ENCODE measurements at places on chromosomes 4 and X.

- peak; percentile 45 for ATAC-seq
Measured at GRCh38 chrX:48676893-48677270, 6.7 kb upstream of the WAS start.

- ATAC-seq: peak; percentile 52
Measured at GRCh38 chr4:139919004-139919403, 235.0 kb downstream of the MAML3 start.

GRCh38 chr4:79121875-79122358 is 182.7 kb upstream of the PAQR3 start:
- no peak for ATAC-seq

DNA sequence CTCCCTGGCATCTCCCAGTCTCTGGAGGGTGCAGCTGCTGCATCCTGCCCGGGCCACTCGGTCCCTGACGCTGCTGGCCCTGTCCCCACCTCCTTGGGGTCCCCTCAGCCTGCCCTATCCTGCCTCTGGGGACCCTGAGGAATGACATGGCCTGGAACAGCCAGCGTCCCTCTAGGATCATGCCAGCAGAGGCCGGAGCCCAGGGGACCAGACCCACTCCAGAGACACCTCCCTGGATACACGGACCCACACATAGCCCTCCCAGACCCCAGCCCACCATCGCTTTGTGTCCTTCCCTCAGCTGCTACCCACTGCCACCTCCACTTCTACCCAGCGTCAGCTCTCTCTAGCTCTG is 35.5 kb downstream of the CPLX1 start:
- no peak for ATAC-seq

DNA sequence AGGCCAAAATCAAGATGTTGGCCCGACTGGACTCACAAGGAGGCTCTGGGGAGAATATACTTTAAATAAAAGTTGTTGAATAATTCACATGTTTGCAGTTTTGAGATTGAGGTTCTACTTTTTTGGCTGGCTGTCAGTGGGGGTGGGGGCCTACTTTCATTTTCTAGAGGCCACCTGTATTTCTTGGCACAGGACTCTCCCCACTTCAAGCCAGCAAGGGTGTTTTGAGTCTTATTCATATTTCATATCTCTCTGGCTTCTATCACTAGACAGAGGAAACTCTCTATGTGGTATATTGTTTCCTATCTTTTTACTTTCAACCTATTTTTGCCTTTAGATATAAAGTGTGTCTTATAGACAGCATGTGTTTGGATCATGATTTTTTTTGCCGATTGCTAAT is 266.4 kb downstream of the PRR32 start:
- ATAC-seq: no peak

DNA sequence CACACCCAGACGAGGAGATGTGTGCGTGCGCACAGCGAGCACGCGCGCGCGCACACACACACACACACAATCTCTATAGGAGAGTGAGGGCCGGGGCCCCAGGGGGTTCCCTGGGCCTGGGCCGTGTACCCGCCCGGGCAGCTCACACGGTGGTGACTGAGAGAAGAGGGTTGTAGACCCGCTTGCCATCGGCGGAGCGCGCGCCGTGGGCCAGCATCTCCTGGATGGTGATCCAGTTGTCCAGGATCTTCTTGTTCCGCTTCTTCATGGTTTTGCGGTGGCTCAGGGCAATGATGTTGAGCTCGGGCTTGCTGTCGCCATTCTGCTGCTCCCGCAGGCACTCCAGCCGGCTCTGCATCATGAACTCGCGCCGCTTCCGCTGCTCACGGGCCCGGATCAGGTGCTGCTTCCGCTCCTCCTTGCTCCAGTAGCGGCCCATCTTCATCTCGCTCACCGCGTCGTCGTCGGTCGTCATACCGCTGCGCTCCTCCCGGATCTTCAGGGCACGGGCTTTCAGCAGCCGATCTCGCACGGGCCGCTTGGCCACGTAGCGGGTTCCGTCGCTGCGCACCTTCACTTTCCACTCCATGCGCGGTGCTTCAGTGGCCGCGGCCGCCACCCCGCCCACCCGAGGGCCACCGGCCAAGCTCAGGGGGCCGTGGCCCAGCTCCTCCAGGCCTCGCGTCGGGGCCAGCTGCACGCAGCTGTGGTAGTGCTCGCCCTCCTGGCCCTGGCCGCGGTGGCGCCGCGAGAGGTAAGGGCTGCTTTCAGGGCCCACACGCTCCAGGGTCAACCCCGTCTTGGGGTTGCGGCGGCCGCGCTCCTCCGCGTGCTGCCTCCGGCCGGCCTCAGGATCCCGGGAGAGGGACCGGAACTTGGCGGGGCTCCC is 9.0 kb downstream of the SSR4 start:
- no peak for ATAC-seq

DNA sequence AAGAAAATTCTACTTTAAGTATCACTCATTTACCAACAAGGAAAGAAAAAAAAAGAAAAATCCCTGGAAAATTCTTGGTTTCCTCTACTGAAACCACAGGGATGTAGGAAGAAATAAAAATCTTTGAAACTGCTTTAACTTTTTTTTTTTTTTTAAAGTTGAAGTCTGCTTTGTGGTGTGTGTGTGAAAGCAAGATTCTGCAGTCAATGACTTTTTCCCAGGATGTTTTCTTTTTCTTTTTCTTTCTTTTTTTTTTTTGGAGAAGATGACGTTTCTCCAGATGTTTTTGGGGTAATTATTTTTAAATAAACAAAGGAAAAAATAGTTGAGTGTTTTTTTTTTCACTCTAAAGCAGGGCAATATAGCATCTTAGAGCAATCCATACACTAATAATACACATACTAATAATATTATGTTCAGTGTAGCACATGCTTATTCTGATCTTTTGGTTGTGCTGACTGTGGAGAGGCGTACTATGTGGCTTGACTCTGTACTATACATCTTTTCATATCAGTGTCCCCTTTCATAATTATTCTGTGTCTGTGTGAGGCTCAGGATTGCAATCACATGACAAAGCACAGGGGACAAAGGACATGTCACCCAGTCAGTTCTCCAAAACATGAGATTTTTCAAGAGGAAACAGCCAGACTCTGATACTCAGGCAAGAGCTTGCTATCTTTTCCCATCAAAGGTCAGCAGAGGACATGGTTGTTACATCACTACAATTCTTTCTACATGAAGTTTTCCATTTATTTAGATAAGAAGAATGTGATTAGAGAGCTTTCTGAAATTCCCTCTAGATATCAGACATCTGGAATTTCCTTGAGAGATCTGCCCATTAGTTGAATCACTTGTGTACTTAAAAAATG is 111.0 kb downstream of the PDE5A start:
- peak; percentile 85 for ATAC-seq

- peak; percentile 50 for ATAC-seq
Measured at GRCh38 chr4:27005501-27005900, 144.9 kb downstream of the STIM2 start.

GRCh38 chrX:79413963-79414362 is 46.8 kb upstream of the ITM2A start:
- ATAC-seq: no peak

- ATAC-seq: no peak
Measured at GRCh38 chrX:19897091-19897490, 9.7 kb upstream of the SH3KBP1 start.

DNA sequence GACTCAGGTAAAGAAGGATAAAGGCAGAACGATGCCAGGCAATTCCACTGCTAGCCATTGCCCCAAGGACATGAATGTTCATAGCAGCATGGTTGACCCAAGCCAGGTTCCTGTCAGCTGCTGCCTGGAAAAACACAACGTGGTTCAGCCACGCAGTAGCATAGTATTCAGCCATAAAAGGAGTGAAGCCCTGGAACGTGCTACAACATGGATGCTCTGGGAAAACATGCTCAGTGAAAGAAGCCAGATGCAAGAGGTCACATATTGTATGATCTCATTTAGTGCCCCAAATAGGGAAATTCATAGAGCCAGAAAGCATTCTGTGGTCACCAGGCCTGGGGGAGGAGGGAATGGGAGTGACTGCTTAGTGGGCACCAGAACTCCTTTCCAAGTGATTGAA is 129.8 kb downstream of the GPR143 start:
- no peak for ATAC-seq

GRCh38 chr4:81173213-81173612 is 41.8 kb downstream of the PRKG2 start:
- ATAC-seq: no peak

DNA sequence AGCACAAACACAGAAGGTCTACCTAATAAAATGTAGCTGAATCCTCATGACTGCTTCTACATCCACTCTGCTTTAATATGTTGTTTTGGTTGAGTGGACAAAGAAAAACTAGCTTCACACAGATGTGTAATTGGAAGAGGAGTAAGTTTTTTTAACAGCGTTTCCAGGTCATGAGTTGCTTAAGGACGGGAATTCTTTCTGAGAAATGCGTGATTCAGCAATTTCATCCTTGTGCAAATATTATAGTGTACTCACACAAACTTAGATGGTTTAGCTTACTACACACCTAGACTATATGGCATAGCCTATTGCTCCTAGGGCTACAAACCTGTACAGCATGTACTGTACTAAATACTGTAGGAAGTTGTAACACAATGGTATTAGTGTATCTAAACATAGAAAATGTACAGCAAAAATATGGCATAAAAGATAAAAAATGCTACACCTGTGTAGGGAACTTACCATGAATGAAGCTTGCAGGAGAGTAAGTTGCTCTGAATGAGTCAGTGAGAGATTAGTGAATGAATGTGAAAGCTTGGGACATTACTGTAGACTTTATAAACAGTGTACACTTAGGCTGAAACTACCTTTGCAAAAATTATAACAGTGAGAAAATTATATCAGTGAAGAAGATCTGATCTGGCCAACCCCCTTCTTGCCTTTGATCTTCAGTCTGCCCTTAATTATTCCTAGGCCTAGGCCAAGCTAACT is 70.8 kb upstream of the IL15 start:
- no peak for ATAC-seq

- ATAC-seq: peak; percentile 47
Measured at GRCh38 chr4:147975933-147976928, 244.3 kb downstream of the ARHGAP10 start.

- no peak for ATAC-seq
Measured at GRCh38 chr4:38684271-38684670, 20.3 kb downstream of the KLF3 start.

DNA sequence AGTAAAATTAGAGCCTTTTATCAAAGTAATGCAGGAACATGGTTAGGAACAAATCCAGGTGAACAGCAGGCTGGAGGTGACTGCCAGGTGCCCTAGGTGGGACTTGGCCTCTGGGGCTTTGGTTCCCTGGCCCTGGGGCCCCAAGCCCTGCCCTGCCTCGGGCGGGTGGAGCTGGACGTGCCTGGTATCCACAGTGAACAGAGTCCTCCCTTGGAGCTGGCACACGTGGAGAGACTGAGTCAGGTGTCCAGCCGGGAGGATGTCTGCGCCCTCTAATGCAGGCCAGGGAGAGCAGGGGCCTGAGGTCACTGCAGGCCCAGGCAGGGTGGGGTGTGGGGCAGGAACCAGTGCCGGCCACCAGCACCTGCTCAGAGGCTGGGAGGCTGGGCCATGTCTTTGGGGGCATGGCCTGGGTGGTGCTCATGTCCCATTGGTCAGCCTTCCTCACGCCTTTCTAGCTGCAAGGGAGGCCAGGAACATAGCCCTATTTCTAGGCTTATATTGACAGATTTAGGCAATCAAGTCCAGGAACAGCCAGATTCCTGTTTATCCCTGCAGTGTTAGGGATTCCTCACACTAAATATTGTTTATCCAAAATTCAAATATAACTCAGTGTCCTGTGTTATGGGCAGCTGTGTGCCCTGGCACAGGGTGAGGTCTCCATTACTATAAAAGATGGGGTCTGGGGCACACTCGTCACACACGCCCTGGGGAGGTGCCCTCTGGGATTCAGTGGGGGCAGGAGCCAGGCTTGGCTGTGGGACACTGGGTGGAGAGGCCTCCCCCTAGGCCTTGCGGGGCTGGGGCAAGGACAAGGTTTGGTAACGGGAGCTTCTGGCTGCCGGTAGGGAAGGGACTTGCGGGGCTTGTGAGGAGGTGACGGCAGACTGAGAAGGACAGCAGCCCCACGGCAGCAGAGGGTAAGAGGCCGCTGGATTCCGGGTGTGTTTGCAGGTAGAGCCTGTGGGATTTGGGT is 14.3 kb upstream of the NAT8L start:
- ATAC-seq: no peak

DNA sequence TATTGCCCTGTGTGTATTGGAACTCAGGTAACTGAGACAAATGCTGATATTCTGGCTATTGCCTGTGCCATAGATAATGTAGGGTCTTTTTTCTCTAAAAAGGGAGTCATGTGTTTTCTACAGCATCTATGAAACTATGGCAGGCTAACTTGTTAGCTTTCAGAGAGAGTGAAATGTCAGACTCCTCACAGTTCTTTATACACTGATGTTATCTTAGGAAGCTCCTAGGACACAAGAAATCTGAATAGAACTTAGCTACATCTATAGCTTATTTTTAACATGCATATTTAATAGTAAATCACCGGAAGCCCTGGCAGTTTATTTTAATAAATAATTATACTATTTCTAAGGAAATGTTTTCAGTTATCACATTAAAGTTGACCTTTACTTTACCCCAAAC is 369.6 kb downstream of the NAF1 start:
- peak; percentile 59 for ATAC-seq

GRCh38 chrX:138298268-138298667 is 413.2 kb downstream of the FGF13 start:
- no peak for ATAC-seq

GRCh38 chrX:38803243-38803587 is 2.0 kb downstream of the MID1IP1 start:
- no peak for ATAC-seq

- no peak for ATAC-seq
Measured at GRCh38 chr4:655464-656151, 18.5 kb downstream of the ATP5ME start.
